ENCODE measurements at places on chromosomes 7 and 10. TPM values are rescaled to one million over a fixed set of nuclear protein-coding genes. Genes with fewer than 3 reads are reported as not detected.

DNA sequence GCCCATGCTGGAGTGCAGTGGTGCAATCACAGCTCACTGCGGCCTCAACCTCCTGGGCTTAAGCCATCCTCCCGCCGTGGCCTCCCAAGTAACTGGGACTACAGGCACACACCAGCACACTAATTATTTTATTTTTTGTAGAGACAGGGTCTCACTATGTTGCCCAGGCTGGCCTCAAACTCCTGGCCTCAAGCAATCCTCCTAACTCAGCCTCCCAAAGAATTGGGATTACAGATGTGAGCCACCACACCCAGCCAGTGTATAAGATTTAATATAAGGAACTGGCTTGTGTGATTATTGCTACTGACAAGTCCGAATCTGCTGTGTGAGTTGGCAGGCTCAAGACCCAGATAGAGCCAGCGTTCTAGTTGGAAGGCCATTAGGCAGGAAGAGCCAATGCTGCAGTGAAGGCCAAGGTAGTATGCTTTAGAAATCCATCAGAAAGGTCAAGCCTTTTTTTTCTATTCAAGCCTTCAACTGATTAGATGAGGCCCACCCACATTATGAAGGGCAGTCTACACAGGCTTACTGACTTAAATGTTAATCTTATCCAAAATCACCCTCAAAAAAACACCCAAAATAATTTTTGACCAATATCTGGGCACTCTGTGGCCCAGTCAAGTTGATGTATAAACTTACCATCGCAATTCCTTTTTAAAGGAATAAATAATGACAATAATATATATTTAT, 19.4 kb downstream of the TRIM4 start:
- peaks cover 72% of the 10 kb centered on the region for H3K36me3 ChIP-seq
- H3K4me3 ChIP-seq = no peak overlapping the region
- DNase-seq = no peak
- H3K4me1 ChIP-seq = no peaks in the 10 kb centered on the region
- H3K27me3 ChIP-seq = no peaks in the 10 kb centered on the region

DNA sequence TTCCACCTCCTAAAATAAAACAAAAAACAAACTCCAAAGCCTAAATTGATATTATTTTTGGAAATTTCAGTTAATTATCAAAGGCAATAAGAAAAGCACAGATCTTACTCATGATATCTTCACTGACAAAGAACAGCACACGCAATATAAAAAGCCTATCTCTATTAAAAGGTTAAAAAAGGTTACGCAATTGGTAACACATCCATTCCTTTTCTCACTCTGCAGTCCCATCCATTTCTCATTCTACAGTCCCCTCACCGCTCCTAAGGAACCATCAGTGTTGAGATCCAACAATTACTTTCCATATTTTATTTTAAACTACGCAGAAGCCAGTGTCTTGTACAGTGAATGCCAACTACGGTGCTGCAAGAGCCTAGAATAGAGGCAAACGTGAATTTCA, 1.3 kb downstream of the SEC61G start:
- no peaks in the 10 kb centered on the region for H3K36me3 ChIP-seq
- H3K4me3 ChIP-seq = peak overlapping the region; percentile 71
- no peak for DNase-seq
- H3K27ac ChIP-seq = no peak overlapping the region
- no peaks in the 10 kb centered on the region for H3K27me3 ChIP-seq

DNA sequence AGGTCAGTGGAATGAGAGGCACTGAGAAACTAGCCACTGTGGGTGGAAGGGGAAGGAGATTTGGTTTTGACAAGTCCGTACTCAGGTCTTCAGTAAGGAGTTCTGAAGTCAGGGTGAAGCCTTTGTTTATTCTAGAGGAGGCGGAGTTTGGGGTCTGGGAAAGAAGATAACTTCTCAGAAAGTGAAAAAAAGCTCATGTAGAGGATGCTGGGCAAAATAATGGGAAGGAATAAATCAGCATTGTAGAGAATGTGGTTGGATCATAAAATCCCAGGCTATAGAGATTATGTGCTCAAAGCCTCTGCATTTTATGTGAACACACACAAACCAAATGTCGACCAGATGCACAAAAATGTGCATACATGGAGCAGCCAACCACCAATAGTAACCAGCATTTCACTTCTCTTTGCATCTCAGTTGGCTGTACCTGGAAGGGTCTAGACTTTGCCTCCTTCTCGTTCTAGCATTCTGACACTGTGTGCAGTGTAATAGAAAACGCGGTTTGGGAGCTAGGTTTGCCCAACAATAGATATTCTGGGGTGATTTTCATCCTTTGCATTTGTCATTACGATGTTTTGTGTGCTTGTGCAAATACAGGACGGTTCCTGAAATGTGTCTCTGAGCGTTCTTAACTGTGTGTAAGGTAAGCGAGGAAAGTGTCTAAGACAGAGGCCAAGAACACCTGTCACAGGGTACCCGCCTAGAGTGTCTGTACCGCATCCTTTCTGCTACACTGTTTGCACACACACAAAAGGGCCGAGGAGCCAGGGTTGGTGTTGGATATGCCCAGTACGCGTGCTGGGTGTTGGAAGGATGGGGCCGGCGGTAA, 603 bp upstream of the HECW1 start:
- H3K36me3 ChIP-seq = no peaks in the 10 kb centered on the region
- peak overlapping the region; percentile 65 for H3K4me3 ChIP-seq
- no peak overlapping the region for H3K27ac ChIP-seq
- H3K4me1 ChIP-seq = peaks cover 22% of the 10 kb centered on the region
- DNase-seq = no peak

GRCh38 chr7:78055599-78055998, 257.0 kb downstream of the PHTF2 start:
- no peaks in the 10 kb centered on the region for H3K36me3 ChIP-seq
- no peak overlapping the region for H3K27ac ChIP-seq
- no peaks in the 10 kb centered on the region for H3K4me1 ChIP-seq
- no peak for DNase-seq
- H3K27me3 ChIP-seq = no peaks in the 10 kb centered on the region

- DNase-seq = no peak
- H3K27ac ChIP-seq = no peak overlapping the region
- H3K27me3 ChIP-seq = no peaks in the 10 kb centered on the region
- no peaks in the 10 kb centered on the region for H3K4me1 ChIP-seq
These were observed 13.9 kb downstream of the HECTD2 start for GRCh38 chr10:91424016-91424415.

GRCh38 chr7:137036768-137037167, 168.3 kb downstream of the CHRM2 start:
- H3K36me3 ChIP-seq = no peaks in the 10 kb centered on the region
- H3K4me1 ChIP-seq = no peaks in the 10 kb centered on the region
- no peak for DNase-seq
- H3K27me3 ChIP-seq = no peaks in the 10 kb centered on the region
- no peak overlapping the region for H3K4me3 ChIP-seq
- no peak overlapping the region for H3K27ac ChIP-seq

- no peak overlapping the region for H3K27ac ChIP-seq
- no peaks in the 10 kb centered on the region for H3K36me3 ChIP-seq
- H3K27me3 ChIP-seq = no peaks in the 10 kb centered on the region
- no peak overlapping the region for H3K4me3 ChIP-seq
- no peak for DNase-seq
- no peaks in the 10 kb centered on the region for H3K4me1 ChIP-seq
These were observed 212.3 kb downstream of the DKK1 start for GRCh38 chr10:52526251-52526823.

DNA sequence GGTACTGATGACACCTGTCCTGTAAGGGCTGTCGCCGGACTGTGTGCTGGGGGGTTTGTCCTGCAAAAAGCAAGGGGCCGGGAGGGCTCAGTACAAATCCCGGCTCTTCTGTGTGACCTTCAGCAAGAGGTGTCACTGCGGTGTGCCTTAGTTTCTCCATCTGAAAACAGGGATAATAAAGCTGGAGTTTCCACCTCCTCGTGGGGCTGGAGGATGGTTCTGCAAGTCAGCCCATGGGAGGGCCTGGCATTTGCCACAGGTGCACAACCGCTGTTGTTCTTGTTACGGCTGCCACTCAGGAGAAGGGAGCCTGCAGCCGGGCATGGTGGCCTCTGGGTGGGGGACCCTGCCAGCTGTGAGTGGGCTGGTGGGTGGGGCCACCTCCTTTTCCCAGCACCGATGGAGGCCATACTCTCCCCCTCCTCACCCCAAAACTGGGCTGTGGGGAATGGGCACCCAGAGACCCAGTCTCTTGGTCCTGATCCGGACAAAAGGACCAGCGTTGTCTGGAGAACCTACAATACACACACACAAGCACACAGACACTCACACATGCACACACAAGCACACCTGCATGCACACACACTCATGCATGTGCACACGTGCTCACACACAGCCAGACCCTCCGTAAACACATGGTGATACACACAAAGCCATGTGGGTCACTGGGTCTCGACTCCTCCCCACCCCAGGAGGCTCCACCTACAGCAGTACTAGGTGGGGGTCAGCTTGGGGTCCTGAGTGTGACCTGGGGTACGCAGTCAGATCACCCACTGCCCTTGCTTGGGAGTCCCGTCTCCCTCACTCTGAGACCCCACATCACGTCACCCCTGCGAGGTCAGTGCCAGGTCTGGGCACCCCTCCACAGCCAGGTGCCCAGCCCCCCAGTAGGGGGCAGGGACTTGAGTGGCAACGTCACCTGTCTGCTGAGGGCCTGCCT, 34.1 kb downstream of the ELFN1 start:
- no peak overlapping the region for H3K27ac ChIP-seq
- no peak overlapping the region for H3K4me3 ChIP-seq
- DNase-seq = no peak
- H3K36me3 ChIP-seq = no peaks in the 10 kb centered on the region

- no peaks in the 10 kb centered on the region for H3K36me3 ChIP-seq
- H3K27me3 ChIP-seq = no peaks in the 10 kb centered on the region
- no peaks in the 10 kb centered on the region for H3K4me1 ChIP-seq
These were observed 103.7 kb downstream of the MKI67 start for GRCh38 chr10:128022261-128023196.

GRCh38 chr7:104045183-104045582, 55.7 kb upstream of the RELN start:
- no peak overlapping the region for H3K4me3 ChIP-seq
- H3K4me1 ChIP-seq = no peaks in the 10 kb centered on the region
- no peaks in the 10 kb centered on the region for H3K27me3 ChIP-seq
- H3K36me3 ChIP-seq = no peaks in the 10 kb centered on the region
- H3K27ac ChIP-seq = no peak overlapping the region
- DNase-seq = no peak

- H3K4me3 ChIP-seq = no peak overlapping the region
- no peaks in the 10 kb centered on the region for H3K27me3 ChIP-seq
- no peak overlapping the region for H3K27ac ChIP-seq
- no peaks in the 10 kb centered on the region for H3K4me1 ChIP-seq
These were observed 137.1 kb downstream of the OAT start for GRCh38 chr10:124281666-124282065.

Gene CAMK2B
- 0.61 TPM for total RNA-seq
